ENCODE measurements at places on chromosomes 3 and 15.

GRCh38 chr3:41881233-41881821 is 80.6 kb downstream of the ULK4 start:
- DNase-seq: no peak

- DNase-seq: no peak
Observed at GRCh38 chr3:125615256-125615655, 20.0 kb upstream of the OSBPL11 start.

DNA sequence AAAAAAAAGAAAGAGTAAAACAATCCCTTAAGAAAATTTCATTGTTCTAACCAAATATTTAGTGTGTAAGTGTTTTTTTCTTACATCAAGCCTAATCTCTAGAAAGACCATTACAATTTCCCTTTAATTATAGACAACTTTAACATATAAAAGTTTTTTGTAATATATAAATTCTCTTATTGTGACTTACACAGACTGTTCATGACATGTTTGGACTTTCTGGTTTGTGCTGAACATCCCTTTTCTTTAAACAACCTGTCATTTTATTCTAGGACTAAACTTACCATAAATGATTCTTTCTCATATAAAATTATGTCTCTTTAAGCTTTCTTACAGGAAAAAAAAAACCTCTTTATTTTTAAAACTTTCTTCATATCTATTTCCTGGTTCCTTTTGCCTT is 13.0 kb upstream of the BTLA start:
- DNase-seq: no peak

DNA sequence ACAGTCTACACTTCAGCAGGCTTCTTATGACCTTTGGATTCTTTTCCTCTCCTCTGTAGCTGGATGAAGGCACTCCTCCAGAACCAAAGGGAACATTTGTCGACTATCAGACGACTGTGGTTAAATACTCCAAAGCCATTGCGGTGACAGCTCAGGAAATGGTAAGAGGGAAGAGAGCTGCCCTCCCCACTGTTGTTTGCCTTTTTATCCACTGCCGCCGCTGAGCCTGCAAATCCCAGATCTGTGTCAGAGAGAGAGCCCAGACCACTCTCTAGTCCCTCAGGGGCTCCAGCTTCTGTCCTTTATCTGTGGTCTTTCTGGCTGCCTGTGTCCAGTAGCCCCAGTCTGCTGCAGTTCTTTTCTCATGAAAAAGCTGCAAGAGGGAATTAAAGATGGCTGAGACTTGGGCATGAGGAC is 261.5 kb upstream of the TPM1 start:
- no peak for DNase-seq

DNA sequence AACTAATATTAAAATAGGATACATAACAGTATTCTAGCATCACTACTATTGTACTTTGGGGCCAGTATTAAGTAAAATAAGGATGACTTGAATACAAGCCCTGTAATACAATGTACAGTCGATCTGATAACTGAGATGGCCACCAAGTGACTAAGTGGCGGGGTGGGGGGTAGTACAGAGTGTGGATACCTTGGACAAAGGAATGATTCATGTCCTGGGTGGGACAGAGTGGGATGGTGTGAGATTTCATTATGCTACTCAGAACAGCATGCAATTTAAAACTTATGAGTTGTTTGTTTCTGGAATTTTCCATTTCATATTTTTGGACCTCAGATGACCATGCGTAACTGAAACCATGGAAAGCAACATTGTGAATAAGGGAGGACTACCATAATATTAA is 46.0 kb downstream of the SLC7A14 start:
- DNase-seq: no peak

DNA sequence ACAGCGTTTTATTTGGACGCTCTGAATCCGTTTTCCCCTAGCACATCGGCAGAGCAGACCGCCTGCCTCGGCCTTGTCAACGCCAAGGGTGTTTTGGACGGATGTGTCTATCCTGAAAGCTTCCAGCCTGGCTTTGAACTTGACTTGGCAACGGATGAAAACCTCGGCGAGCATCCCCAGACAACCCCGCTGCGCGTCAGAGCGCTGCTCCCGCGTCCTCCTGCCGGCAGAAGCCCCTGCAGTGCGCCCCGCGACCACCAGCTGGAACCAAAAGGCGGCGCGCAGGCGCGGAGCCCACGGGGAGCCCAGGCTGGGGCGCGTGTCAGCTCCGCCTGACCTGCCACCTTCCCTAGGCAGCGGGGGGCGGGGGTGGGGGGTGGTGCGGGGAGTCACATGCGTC is 26.2 kb upstream of the ARL8B start:
- no peak for DNase-seq

- no peak for DNase-seq
Observed at GRCh38 chr15:41655716-41656115, 4.5 kb upstream of the MGA start.

GRCh38 chr3:152331998-152332397 is 63.3 kb downstream of the MBNL1 start:
- DNase-seq: no peak

DNA sequence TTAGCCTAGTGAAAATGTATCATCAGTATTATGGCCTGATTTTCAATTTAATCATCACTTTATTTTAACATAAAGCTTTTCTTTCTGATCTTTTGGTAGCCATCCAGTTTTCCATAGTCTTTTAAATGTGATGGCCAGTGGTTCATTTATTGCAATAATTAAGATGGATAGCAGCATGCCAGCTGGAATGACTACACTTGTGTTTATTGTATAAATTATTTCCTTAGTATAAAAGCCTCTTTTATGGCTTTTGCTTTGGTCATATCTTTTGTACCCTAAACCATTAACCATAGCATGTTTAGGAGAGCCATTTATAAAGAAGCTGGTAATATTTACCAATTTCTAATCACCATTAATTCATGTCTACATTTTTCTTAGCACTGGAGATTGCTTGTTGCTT is 31.7 kb downstream of the ALCAM start:
- no peak for DNase-seq

- DNase-seq: no peak
Observed at GRCh38 chr3:181458857-181459256, 252.9 kb upstream of the SOX2 start.

- DNase-seq: no peak
Observed at GRCh38 chr3:3902161-3902560, 102.9 kb downstream of the LRRN1 start.

GRCh38 chr15:29134641-29135308 is 134.8 kb downstream of the NSMCE3 start:
- DNase-seq: no peak

DNA sequence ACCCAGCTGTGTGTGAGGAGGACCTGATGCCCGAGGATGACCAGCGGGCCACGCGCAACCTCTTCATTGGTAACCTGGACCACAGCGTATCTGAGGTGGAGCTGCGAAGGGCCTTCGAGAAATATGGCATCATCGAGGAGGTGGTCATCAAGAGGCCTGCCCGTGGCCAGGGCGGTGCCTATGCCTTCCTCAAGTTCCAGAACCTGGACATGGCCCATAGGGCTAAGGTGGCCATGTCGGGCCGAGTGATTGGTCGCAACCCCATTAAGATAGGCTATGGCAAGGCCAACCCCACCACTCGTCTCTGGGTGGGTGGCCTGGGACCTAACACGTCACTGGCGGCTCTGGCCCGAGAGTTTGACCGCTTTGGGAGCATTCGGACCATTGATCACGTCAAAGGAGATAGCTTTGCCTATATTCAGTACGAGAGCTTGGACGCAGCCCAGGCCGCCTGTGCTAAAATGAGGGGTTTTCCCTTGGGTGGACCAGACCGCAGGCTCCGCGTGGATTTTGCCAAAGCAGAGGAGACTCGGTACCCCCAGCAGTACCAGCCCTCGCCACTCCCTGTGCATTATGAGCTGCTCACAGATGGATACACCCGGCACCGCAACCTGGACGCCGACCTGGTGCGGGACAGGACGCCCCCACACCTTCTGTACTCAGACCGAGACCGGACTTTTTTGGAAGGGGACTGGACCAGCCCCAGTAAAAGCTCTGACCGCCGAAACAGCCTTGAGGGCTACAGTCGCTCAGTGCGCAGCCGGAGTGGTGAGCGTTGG is 1.5 kb downstream of the RBM15B start:
- DNase-seq: no peak

Measured in activated CD8-positive, alpha-beta memory T cell treated with anti-CD3 and anti-CD28 coated beads for 4 hours (primary cell).